ENCODE measurements at places on chromosomes 4 and X.

GRCh38 chrX:46649421-46650260 is 76.1 kb downstream of the CHST7 start:
- DNase-seq: peak; percentile 51

GRCh38 chr4:117084866-117085701 is at the start of gene TRAM1L1:
TSS of gene TRAM1L1 (minus strand) at chr4:117085576. CDS start at chr4:117085393, 183 bp downstream.
- DNase-seq: peak; percentile 80

GRCh38 chr4:169260217-169260866 is 10.4 kb downstream of the SH3RF1 start:
- DNase-seq: no peak

GRCh38 chrX:7318661-7319060 is 170.7 kb upstream of the PUDP start:
- DNase-seq: no peak

DNA sequence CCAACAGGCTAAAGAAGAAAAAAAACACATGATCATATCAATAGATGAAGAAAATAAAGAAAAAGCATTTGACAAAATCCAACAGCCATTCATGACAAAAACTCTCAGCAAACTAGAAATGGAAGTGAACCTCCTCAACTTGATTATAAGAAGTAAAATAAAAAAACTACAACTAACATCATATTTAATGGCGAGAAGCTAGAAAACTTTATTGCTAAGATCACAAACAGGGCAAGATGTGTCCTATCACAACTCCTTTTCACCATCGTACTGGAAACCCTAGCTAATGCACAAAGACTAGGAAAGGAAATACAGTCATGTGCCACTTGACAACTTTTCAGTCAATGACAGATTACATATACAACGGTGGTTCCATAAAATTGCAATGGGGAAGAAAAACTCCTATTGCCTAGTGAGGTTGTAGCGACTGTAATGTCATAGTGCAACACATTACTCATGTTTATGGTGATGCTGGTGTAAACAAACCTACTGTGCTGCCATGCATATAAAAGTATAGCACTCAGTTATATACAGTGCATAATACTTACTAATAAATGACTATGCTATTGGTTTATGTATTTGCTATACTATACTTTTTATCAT is 12.1 kb upstream of the MANBA start:
- no peak for DNase-seq

DNA sequence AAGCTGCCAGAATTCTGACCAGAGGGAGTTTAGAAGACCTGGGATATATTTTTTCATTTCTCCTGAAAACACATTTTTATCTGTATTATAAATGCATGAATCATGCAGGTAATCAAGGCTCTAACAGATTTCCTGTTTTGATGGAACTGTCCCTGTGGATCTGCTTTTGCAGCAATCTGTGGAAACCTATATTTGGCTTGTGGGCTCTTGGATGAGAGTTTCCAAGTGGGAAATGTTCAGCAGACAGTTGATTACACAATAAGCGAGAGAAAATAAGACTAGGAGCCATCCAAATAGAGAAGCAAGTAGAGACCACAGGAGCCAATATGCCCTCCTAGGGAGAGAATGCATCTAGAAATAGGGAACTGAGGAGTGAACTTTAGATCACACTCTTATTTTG is 105.0 kb downstream of the NDST3 start:
- DNase-seq: no peak

DNA sequence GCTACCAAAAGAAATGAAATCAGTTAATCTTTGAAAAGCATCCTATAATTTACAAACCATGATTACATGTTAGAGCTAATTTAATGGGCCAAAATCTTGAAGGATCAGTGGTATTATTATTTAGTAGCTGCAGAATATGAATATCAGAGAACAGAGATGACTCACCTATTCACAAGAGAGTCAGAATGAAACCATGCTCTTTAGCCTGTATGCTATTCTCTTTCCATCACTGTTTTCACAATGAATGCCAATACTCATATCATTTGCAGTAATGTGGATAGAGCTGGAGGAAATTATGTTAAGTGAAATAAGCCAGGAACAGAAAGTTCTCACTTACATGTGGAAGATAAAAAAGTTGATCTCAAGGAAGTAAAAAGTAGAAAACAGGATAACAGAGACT is 414.1 kb downstream of the CENPC start:
- no peak for DNase-seq

- DNase-seq: peak; percentile 55
Observed at GRCh38 chrX:100409610-100410590, at the start of gene PCDH19. TSS of gene PCDH19 (minus strand) at chrX:100410273. CDS start at chrX:100408597, 1,676 bp downstream.

- no peak for DNase-seq
Observed at GRCh38 chr4:118931786-118932185, 43.1 kb downstream of the SYNPO2 start.

- no peak for DNase-seq
Observed at GRCh38 chr4:5292101-5292500, 240.8 kb downstream of the STK32B start.

- DNase-seq: no peak
Observed at GRCh38 chrX:44483965-44484606, 58.6 kb downstream of the FUNDC1 start.

GRCh38 chrX:28920153-28920943 is 333.1 kb downstream of the IL1RAPL1 start:
- DNase-seq: peak; percentile 12

DNA sequence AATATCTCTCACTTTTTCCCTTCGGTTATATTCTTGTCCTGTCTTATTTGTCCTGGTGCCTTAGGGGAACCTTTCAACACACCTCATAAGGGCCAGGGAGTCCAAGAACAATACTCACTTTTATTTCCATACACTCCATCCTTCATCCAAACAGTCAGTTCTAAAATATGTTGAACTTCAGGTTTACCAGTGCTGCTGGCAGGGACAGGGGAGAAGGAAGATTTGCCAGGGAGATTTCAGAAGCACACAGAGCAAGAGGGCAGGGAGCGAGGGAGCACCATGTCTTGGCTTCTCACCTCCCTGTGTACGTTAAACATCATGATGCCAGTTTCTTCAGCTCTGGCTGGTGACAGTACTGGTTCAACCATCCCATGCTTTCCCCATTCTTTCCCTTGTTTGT is 631.1 kb upstream of the FAT1 start:
- no peak for DNase-seq

GRCh38 chrX:94545722-94546121 is 871.7 kb downstream of the FAM133A start:
- DNase-seq: no peak
